ENCODE measurements at places on chromosomes 2 and 18.

GRCh38 chr2:134778372-134778771 is 59.6 kb upstream of the TMEM163 start:
- DNase-seq, result no peak

- DNase-seq, result no peak
These were observed 211.2 kb downstream of the TNS1 start for GRCh38 chr2:217791551-217791950.

GRCh38 chr2:195612611-195613495 is 44.2 kb upstream of the SLC39A10 start:
- no peak for DNase-seq

DNA sequence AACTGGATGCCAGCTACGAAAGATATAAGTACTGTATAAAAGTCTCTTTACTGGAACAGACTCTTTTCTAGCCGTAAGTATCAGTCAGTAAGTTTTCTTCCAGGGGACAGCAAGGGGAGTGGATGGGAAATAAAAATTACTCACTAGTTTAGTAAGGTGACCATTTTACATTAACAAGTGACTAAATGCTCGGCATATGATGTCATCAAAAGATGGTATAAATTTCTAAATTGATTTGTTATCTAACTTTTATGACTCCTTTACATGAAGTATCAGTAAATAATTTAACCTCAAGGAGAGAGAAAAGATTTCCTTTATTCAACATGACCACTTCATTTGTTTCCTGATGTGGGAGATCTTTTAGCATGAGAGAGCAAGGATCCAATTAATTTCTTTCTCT is 859.0 kb upstream of the LRRTM1 start:
- no peak for DNase-seq

All from activated T-helper 9 cell treated with anti-CD3 and anti-CD28 coated beads, Interleukin-2, amount 50 U/mL, for 16 hours (primary cell).